ENCODE measurements at places on chromosomes 11 and 22. TPM values are rescaled to one million over a fixed set of nuclear protein-coding genes. Genes with fewer than 3 reads are reported as not detected.

C11orf16 gene
- total RNA-seq, result not detected

C11orf52 gene
- total RNA-seq, result not detected

LMO2 gene
- not detected for total RNA-seq

IGSF9B gene
- not detected for total RNA-seq

MMP27 gene
- total RNA-seq, result not detected

CARD16 gene
- total RNA-seq, result 11.5 TPM

ABCC8 gene
- total RNA-seq, result not detected
